ENCODE measurements at places on chromosomes 16 and 17.

- no peak for DNase-seq
Observed at GRCh38 chr17:76626442-76626841, 17.1 kb downstream of the ST6GALNAC1 start.

DNA sequence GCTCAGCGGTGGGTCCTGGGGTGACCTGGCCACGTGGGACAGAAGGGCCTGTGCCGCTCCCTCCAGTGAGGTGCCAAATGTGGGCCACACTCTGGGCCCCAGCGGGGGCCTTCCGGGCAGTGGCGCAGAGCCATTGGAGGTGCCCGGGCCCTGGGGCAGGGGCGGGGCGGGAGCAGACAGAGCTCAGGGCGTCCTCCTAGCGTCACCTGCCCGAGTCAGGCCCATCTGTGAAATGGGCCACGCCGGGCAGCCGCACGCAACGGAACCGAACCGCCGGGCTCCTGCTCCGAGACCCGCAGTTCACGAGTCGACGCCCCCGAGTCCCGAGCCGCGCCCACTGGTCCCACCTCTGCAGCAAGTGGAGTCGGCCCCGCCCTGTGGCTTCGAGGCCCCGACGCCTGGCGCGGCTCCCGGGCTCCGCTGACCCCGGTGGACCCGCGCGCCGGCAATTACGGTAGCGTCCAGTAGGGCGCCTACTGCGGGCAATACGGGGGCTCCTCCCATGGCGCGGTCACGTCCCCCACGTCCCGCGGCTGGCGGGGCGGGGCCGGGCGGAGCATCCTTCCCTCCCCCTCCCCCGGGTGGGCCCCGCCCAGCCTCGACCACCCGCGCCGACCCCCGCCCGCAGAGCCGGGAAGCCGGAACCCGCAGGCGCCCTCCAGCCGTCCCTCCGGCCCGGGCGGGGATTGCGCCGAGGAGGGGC is 1.9 kb downstream of the SLC16A3 start:
- peak; percentile 45 for DNase-seq

- DNase-seq, result peak; percentile 77
Observed at GRCh38 chr17:65557349-65558310, 3.8 kb downstream of the AXIN2 start.

DNA sequence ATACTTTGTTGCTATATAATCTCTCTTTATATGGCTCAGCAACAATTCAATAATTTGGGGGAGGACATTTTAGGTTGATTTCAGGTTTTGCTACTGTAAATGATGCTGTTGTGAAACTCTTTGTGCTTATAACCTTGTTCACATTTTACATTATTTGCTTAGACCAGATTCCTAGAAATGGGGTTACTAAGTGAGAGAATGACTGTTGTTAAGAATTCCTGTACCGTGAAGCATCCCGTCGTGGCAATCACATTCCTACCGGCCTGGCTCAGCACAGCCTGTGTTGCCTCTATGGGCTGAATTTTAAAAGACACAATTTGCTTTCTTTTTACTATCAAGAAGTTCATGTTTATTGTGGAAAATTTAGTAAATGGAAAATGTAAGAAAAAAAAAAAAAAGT is 31.4 kb downstream of the B9D1 start:
- DNase-seq, result no peak

DNA sequence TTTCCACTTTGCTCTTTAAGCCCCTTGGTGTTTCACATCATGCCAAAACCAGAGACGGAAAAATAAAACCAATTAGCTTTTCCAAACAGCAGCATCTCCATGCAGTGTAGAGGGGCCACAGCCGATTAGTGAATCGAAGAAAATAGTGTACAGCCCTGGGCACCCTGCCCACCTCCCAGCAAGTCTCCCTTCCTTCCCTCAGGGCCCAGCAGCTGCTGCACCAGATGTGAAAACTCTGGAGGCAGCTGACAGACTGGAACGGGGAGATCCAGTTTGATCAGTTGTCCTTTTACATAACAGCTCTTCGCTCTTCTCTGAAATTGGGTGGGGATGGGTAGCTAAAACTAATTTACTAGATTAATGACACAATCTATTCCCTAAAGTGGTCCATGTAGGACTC is 19.3 kb downstream of the TMEM11 start:
- DNase-seq, result no peak

DNA sequence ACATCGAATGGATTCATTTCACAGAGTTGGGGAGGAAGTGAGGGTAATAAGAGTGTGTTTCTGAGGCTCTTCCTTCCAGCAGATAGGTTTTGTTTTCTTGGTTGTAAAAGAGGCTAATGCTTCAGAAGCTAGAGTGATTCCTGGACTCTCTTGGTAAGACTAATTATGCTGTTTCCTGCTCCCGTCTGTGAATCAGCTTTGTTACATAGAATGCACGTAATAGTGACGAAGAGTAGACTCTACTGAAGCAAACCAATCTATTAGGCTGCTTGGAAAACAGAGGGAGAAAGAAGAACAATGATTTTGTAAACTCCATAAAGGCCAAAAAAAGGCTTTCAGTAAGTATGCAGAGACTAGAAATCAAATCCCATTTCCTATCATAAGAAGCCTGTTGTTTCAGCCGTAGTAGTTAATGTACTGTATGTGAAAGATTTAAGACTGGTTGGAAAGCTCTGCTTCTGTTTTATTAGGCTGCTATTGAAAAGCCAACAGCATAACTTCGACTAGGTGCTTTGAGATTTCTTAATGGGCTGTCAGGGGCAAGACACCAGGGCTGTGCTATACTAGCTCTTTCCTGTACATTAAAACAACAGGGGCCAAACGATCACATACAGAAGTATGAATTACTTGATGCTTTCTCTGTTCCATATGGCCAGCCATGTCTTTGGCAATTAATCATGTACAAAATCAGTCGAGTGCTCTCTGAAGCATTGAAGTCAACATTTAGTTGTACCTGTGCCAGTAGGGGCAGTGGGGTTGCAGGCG is 219.0 kb downstream of the FTO start:
- no peak for DNase-seq

All from CD4-positive, alpha-beta T cell treated with Interleukin-4 for 4 hours (primary cell).